ENCODE measurements at places on chromosomes 4 and X.

- no peak for DNase-seq
Measured at GRCh38 chr4:15234116-15234855, 193.5 kb upstream of the C1QTNF7 start.

DNA sequence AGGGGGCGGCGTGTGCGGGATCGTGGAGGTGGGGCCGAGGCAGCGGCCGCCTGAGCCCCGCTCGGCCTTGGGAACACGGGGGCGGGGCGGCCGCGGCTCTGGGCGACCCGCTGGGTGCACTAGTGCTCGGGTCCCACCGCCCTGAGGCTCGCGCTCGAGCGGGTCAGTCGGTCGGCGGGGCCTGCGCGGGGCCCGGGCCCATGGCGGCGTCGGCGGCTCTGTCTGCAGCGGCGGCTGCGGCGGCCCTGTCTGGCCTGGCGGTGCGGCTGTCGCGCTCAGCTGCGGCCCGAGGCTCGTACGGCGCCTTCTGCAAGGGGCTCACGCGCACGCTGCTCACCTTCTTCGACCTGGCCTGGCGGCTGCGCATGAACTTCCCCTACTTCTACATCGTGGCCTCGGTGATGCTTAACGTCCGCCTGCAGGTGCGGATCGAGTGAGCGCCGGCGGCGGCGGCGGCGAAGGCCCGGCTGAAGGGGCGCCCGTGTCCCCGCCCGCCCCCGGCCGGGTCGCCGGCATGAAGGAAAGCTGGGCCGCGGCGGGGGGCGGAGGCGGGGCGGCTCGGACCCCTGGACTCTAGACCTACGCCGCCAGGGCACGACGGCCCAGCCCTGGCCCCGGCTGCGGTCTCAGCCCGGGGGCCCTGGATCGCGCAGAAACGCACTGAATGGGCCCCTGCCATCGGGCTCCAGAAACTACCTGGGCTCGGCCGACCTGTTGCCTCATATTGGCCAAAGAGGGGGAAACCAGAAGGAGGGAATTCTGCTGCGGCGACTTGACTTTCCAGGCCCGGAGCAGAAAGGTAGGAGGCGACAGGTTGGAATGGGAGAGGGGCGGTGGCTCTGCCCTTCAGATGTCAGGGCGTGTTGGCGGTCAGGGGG is at the start of gene SMIM10L2A:
SMIM10L2A (plus strand) TSS at position 13 of the 878 bp plus-strand sequence; CDS start at position 201, 188 bp downstream.
- DNase-seq: no peak

- no peak for DNase-seq
Measured at GRCh38 chr4:118787844-118788380, 48.0 kb downstream of the SEC24D start.

GRCh38 chrX:150363561-150364346 is 637 bp downstream of the MAMLD1 start:
- DNase-seq: no peak

- DNase-seq: no peak
Measured at GRCh38 chr4:172245516-172245915, 432.3 kb downstream of the GALNTL6 start.

- DNase-seq: peak; percentile 4
Measured at GRCh38 chrX:45801554-45801953, 600.9 kb upstream of the DIPK2B start.

DNA sequence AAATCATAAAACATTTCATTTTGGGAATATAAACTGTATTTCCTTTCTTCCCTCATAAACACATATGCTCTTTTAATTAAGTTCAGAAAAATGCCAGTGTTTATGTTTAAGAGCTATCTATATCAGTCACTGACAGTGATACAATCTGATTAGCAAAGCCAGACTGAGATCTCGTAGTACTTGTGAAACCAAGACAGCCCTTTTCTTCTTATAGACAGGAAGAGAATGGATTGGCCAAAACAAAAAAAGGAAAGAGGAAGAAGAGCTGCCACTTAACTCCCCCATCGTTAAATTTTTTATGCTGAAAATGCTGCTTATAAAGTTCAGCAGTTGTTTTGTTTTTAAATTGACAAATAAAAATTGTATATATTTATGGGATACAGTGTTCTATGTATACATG is 87.4 kb downstream of the PLAC1 start:
- DNase-seq: no peak

GRCh38 chr4:65999518-65999871 is 329.2 kb upstream of the EPHA5 start:
- DNase-seq: no peak

- DNase-seq: no peak
Measured at GRCh38 chr4:108940634-108941033, 177.8 kb upstream of the ETNPPL start.

- DNase-seq: no peak
Measured at GRCh38 chr4:8704632-8705031, 112.1 kb downstream of the CPZ start.

- DNase-seq: no peak
Measured at GRCh38 chr4:73836373-73837279, at the start of gene CXCL6. CXCL6 (plus strand) TSS chr4:73836678; CDS start chr4:73836751, 73 bp downstream.

GRCh38 chr4:2833671-2834000 is 10.0 kb upstream of the ADD1 start:
- DNase-seq: no peak

- no peak for DNase-seq
Measured at GRCh38 chr4:47729131-47729680, 108.7 kb downstream of the CORIN start.

- no peak for DNase-seq
Measured at GRCh38 chr4:61204353-61205060, 4.4 kb downstream of the ADGRL3 start.

DNA sequence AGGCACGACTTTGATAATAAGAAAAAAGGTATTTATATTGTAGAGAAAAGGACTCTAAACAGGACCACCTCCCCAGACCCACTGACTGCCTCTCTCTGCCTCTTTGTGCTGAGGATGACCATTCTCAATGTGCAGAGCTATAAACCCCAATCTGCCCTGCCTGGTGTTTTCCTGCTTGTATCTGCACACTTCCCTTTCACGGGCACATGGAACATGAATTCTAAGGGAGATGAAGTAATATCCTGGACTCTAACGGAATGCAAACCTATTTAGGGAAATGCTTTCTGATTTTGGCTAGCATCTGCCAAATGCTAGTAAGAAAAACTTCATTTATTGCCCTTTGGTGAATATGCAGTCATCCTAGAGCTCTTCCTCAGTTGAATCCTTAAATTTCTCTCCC is 2.4 kb downstream of the DIPK2B start:
- DNase-seq: no peak

DNA sequence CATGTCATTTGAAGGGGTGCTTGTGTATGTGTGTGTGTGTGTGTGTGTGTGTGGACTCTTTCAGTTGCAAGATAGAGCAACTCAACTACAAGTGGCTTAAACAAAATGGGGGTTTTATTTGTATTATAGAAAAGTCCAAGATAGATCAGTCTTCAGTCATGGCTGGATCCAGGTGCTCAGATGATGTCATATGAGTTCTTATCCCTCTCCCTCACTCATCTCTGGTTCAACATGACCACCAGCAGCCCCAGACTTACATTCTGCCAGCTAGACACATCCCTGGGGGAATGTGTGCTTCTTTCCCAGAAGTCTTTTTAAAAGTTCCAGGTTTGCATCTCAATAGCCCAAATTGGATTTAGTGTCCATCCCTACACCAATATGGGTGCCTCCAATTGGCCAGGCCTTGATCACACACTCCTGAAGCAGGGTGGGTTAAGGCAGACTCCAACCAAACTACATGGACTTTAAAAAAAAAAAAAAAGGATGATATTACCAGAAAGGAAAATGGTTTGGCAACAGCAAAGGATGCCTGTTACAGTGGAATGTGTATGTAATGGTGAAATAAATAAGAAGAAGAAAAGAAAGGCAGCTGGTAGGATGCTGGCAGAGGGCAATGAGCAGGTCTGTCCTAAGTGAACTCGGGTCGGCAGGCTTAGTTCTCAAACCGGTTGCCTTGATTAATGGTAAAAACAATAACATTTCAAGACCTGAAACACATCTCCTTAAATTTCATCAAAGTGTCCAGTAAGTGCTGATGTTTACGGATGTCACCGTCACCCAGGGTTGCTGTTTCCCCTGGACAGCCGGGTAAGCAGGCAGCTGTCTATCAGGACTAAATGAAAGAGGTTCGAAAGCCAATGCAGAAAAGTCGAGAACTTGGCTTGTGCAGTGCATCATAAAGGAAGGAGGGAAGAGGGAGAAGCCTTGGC is 107.7 kb downstream of the SMIM20 start:
- DNase-seq: no peak
